Activated T-helper 1 cell treated with anti-CD3 and anti-CD28 coated beads, Interleukin-12 subunit alpha, Interleukin-12 subunit beta, Interleukin-2, Interleukin-4 antibody, amounts not matched to agents 30 ng/mL and 10 ng/mL and 1 ng/mL, durations not matched to agents 14 hours and 24 hours and 36 hours (primary cell): ENCODE measurements at places on chromosomes 11 and 22.

- DNase-seq = no peak
Measured at GRCh38 chr11:91749251-91749650, 475.4 kb upstream of the FAT3 start.

GRCh38 chr11:120666121-120666639 is 154.6 kb downstream of the GRIK4 start:
- DNase-seq = no peak

GRCh38 chr11:360326-361280 is 8.7 kb upstream of the B4GALNT4 start:
- DNase-seq = no peak

- no peak for DNase-seq
Measured at GRCh38 chr11:59957094-59957493, 6.7 kb upstream of the OOSP4A start.

DNA sequence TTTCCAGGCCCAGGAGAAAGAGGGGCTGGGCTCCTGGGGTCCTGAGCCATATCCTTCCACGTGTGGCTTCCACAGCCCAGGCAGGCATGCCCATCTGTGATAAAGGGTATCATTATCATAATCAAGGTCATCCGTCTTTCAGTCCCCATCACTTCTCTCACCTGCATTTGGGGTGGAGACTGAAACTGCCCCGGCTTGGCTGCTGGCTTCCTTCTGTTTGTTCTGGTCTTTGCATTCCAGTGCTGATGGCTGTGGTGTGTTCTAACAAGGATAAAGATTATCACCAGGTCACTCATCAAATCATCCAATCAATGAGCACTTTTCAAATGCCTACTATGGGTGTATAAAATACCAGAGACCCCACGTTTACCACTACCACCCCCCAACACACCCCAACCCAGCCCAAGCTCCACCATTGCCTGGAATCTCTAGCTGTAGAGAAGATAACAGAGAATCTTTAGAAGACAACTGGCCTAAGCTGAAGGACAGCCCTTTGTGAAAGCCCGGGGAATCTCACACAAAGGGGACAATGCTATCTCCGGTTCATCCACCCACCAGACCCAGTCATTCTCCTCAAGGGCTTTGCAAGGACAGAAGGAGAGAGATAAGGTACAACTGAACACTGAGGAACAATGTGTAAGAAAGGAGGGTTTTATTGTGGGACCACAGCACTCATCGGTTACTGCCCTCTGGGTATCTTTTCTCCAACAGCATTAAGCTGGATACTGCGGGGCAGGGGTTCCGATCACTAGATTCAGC is 54.9 kb downstream of the AHNAK start:
- no peak for DNase-seq

GRCh38 chr11:110081462-110082376 is 11.5 kb upstream of the ZC3H12C start:
- no peak for DNase-seq

- no peak for DNase-seq
Measured at GRCh38 chr11:62419943-62420342, 1.1 kb downstream of the SCGB1A1 start.

GRCh38 chr11:113896156-113896879 is 8.3 kb upstream of the HTR3B start:
- DNase-seq = no peak

GRCh38 chr11:125347261-125347585 is 148.8 kb downstream of the FEZ1 start:
- DNase-seq = no peak

- no peak for DNase-seq
Measured at GRCh38 chr22:36839356-36840073, 21.3 kb upstream of the NCF4 start.

DNA sequence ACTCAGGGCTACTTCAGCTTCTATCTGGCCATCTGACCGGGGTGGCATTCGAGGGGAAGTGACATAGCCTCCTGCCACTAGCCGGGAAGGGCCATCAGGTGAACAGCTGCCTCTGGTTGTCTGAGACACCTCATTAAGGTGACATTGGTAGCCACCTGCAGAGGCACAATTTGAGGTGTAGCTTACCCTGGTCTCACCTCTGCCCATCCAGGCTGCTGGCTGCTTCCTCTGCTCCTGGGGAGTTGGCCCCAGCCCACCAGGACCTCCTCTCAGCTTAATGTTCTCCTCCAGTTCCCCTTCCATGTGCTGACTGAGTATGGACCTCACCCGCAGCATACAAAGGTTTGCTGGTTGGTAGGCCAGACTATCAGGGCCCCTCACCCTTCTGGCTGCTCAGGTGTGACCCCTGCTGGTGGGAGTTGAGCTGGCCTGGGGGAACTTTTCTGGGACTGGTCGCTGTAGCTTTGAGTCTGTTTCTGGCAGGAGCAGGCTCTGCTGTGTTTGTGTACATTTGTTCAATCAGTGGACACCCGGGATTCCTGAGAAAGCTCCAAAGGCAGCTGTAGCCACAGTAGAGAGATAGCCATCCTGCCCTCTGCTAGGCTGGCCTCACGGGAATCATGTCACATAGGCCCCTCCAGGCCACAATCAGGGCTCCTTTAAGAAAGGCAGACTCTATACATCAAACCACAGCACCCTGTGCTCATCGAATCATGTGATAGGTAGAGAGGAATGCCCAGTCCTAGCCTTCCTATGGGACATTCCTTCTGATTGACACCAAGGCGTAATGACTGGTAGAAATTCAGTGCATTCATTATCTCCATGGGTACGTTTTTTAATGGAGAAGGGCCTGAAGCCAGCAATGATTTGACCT is 295.1 kb upstream of the PLET1 start:
- peak; percentile 33 for DNase-seq

GRCh38 chr22:19707347-19708290 is 6.7 kb upstream of the SEPTIN5 start:
- no peak for DNase-seq

DNA sequence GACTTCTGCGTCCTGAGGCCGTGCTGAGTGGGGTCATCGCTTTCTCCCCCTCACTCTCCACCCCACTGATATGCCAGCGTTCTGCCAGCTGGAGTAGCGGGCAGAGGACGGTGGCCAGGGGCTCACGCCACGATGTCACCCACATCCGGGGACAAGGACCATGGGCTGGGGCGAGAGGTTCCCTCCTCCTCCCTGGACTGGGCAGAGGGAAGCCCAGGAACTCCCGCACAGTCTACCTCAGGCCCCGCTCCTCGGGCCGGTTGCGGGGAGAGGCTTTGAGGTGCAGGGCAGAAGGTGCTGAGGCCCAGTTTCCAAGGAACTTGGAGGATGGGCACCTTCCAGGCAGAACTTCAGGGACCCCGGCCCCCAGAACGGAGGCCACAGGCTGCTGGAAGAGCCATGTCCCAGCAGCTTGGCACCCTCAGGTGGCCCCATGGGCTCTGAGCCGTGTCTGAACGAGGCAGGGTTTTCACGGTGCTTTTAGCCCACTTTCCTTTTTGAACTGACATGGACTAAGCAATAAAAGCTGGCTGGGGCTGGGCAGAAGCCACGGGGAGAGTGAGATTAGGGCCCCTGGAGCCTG is 25.4 kb downstream of the ADAMTS15 start:
- DNase-seq = no peak

GRCh38 chr11:79942090-79942489 is 501.3 kb upstream of the TENM4 start:
- DNase-seq = no peak
